ENCODE measurements at places on chromosomes 1 and 21. TPM values are rescaled to one million over a fixed set of nuclear protein-coding genes. Genes with fewer than 3 reads are reported as not detected.

CD2 gene
- total RNA-seq, result not detected

HSPA6 gene
- total RNA-seq, result 1.1 TPM

ADGRB2 gene
- 45.4 TPM for total RNA-seq

FNDC5 gene
- total RNA-seq, result 39.4 TPM

DCDC2B gene
- not detected for total RNA-seq

WDR64 gene
- total RNA-seq, result not detected

DNM3 gene
- total RNA-seq, result 8.3 TPM

AMPD1 gene
- not detected for total RNA-seq

PSRC1 gene
- total RNA-seq, result 46.8 TPM

RAB25 gene
- total RNA-seq, result not detected

BRINP3 gene
- not detected for total RNA-seq

ERI3 gene
- 131 TPM for total RNA-seq

NOL9 gene
- total RNA-seq, result 33.9 TPM

CELA3A gene
- total RNA-seq, result not detected

RHD gene
- not detected for total RNA-seq

FNDC7 gene
- total RNA-seq, result not detected

PAQR6 gene
- total RNA-seq, result 2.0 TPM

ATP5PO gene
- total RNA-seq, result 334 TPM

- peak; percentile 18 for DNase-seq
Observed at GRCh38 chr1:68319907-68320306, 87.6 kb upstream of the WLS start.

DNA sequence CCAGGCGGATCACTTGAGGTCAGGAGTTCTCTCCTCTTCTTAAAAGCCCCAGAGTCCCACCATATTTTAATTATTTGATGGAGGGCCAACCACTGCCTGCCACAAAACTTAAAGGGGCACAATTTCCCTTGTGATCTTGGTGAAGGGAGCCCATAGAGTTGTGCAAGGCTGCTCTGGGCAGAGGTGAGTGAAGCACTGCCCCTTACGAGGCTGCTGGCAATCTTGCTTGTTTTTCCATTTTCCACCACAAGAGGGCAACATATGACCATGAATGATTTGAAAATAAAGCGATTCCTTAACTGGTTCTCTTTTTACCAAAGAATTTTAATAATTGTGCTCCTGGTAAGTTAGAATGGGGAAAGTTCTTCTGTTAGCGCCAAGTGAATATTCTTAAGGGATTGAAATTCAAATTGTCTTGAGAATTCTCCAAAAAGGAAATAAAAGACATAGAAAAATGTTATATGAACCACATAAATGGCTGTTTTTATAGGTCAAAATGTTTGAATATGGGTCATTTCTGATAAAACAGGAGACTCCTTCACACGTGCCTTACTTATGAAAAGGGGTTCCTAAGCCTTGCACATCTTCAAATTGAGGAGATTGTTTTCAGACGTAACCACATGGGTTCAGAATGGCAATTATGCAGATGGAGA lies 22.7 kb downstream of the PGM1 start:
- peak; percentile 87 for DNase-seq

GRCh38 chr1:205585835-205586785 lies 45.7 kb downstream of the ELK4 start:
- no peak for DNase-seq

DNA sequence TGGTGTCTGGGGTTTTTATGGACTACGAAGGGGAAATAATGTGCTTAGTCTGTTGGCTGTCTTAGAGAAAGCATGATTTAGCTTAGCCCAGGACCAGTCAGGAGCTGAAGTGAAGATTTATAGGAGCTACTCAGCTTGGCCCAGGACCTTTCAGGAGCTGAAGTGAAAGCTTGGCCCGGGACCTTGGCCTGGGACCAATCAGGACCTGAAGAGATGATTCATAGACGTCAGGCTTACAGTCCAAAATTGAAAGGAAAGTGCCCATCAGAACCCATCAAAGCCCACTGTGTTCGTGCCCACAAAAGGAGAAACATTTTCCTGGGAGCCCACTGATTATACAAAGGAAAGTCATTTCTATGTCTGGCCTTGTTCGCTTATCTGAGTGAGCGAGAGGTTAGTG lies 35.6 kb downstream of the MSTO1 start:
- no peak for DNase-seq

GRCh38 chr1:222967466-222968240 lies 152.8 kb downstream of the DISP1 start:
- DNase-seq, result no peak

- no peak for DNase-seq
Observed at GRCh38 chr1:31815752-31816500, at the start of gene SPOCD1. TSS of gene SPOCD1 (minus strand) at chr1:31816022. CDS start at chr1:31815333, 689 bp downstream.

- no peak for DNase-seq
Observed at GRCh38 chr21:14567331-14568279, 21.5 kb upstream of the SAMSN1 start.

GRCh38 chr1:119373465-119373864 lies 4.9 kb downstream of the HAO2 start:
- DNase-seq, result no peak

GRCh38 chr1:155715777-155716176 lies 26.9 kb downstream of the DAP3 start:
- no peak for DNase-seq

DNA sequence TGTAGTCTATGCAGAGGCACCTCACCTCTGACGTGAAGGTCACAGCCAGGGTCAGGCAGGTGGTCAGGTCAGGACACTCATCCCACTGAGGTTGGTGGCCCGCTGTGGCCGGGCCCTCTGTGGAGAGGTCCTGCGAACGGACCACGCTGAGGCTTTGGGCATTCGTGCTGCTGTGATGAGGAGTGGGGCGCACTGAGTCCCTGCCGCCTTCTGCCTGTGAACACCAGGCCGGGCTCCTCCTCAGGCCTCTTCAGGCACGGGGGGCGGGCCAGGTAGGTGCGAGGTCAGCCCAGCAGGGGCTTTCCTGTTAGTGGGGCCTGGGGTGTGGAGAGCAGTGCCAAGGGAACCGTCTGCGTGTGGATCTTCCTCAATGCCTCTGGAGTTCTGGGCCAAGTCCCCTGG lies 39.0 kb downstream of the COQ8A start:
- DNase-seq, result no peak

- peak; percentile 27 for DNase-seq
Observed at GRCh38 chr1:93635614-93636543, 45.8 kb downstream of the BCAR3 start.

GRCh38 chr1:189131576-189131975 lies 1346.1 kb downstream of the BRINP3 start:
- DNase-seq, result no peak

DNA sequence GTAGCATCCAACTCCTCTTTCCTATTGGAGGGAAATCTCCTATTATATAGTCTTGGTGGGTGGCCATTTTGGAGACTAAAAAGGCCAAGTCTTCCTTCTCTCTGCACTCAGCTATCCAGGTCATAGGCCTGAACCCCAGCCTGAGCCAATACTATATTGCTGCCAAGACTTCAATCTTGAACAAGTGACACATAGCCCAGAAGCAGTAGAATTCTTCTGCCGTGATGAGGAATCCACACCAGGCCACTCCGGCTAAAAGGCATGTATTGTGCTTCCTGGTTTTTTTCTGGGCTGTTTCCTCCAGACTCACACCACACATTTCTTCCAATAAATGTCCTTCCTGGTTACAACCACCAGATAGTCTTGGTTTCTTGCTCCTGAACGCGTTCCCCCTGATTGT lies 43.0 kb downstream of the ATF3 start:
- DNase-seq, result no peak

DNA sequence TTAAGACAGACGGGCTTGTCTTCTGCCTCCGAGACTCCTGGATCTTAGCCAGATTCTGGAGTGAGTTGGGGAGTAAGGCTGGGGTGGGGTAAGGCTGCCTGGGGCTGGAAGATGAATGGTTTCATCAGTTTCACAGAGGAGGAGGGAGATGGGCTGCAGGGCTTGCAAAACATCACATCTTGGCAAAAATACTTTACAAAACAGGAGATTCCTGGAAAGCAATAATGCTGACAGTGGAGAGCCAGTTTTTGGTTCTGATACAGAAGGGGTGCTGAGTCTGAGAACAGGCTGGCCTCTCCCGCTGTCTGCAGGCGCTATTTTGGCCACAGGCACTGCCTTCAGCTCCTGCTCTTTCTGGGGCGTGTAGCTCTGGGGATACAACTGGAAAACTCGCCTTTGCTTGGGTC lies 83.4 kb upstream of the KCNE2 start:
- DNase-seq, result peak; percentile 87

DNA sequence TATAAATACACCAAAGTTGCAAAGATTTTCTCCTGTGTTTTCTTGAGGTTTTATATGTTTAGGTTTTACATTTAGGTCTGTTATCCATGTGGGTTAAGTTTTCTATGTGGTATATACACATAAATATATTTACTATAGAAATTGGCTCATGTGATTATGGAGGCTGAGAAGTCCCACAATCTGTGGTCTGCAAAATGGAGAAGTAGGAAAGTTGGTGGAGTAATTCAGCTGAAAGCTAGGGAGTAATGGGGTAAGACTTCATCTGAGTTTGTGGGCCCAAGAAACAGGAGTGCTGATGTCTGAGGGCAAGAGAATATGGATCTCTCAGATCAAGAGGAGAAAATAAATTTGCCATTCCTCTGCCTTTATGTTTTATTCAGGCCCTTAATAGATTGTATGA lies 146.0 kb downstream of the GPATCH2 start:
- DNase-seq, result no peak

GRCh38 chr1:198829356-198829755 lies 190.5 kb downstream of the PTPRC start:
- DNase-seq, result no peak
